ENCODE measurements at places on chromosomes 11 and 22.

DNA sequence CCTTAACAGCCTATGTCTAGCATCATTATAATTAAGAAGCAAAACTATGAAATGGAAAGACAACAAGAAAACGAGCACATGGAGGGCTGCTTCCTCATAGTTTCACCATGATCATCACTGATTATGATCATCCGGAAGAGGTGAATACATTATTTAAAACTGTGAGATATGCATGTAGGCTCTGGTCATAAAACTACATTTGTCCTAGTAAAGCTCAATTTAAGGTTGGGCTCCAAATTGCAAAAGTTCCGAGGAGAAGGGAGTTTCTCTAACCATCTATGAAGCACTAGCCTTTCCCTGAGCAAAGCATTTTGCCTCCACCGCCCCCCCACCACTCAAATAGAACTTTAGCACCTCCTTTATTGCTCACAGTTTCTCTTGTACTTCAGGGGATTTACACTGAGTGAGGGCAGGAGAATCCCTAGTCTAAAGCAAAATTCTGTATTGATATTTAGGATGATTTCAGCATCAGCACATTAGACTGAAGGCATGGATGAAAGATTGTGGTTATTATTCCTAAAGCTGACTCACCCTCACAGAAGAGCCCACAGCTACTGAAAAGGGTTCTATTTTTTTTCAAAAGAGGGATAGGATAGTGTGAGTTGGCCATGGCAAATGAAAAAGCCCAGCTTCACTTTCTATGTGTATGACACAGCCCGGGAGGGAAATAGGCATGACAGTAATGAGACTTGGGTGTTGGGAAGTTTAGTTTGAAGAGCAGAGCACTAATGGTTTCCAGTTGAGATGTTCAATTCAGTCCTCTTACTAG lies 203.4 kb downstream of the CADM1 start:
- no peak for DNase-seq

GRCh38 chr22:22111267-22111751 lies 128.7 kb upstream of the TOP3B start:
- DNase-seq, result no peak

DNA sequence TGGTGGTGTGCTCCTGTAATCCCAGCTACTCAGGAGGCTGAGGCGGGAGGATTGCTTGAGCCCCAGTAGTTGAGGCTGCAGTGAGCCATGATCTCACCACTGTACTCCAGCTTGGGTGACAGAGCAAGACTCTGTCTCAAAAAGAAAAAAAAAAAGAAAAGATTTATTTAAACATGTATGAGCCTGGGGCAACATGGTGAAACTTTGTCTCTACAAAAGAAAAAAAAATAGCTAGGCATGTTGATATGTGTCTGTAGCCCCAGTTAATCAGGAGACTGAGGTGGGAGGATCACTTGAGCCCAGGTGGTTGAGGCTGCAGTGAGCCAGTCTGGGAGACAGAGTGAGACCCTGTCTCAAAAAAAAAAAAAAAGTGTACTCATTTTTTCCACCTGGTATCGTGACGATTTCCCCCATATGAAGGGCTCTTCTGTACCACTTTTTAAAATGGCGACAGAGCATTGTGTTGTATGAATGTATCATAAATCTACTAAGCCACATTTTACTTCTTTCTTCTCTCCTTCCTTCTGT lies 16.4 kb upstream of the KCTD14 start:
- no peak for DNase-seq

- DNase-seq, result no peak
Observed at GRCh38 chr22:38317995-38318715, 922 bp upstream of the CSNK1E start.

DNA sequence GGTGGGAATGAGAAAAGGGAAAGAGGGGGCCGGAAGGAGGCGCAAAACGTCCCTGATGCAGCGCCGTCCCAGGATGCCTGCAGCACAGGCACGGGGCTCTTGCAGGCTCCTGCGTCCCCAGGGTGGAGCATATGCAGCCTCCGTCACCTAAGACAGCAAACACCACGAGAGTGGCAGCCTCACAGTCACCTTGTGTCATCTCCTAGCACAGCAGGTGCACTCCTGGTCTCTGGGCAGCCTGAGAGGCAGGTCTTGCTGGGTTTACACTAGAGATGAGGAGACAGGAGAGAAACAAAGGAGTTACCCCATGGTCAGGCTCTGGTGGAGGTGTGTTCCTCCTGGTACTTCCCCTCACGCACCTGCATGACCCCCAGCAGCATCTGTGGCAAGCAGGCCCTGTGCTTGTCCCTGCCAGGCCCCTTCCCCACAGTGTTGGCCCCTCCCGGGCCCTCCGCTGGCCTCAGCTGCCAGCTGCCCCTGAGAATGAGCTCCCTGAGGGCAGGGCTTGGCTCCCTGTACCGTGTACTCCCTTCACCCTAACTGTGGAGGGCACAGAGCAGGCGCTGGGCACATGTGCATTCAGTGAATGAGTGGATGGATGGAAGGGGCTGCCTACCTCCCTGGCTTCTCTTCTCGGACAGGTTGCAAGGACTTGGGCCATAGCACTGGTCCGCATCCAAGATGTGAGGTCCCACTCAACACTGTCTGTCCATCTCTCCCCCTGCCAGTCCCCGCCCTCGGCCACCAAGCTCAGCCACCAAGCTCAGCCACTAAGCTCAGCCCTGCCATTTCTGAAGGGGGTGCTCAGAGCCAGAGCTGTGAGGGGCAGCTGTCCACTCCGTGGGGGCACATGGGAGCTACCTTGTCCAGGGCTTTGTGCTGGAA lies 988.6 kb downstream of the BRD1 start:
- no peak for DNase-seq
